Cortex of kidney (tissue), 1 donor: ENCODE measurements at places on chromosomes 16 and 17.

- DNase-seq = no peak
Measured at GRCh38 chr16:67397812-67398545, 4.7 kb upstream of the TPPP3 start.

DNA sequence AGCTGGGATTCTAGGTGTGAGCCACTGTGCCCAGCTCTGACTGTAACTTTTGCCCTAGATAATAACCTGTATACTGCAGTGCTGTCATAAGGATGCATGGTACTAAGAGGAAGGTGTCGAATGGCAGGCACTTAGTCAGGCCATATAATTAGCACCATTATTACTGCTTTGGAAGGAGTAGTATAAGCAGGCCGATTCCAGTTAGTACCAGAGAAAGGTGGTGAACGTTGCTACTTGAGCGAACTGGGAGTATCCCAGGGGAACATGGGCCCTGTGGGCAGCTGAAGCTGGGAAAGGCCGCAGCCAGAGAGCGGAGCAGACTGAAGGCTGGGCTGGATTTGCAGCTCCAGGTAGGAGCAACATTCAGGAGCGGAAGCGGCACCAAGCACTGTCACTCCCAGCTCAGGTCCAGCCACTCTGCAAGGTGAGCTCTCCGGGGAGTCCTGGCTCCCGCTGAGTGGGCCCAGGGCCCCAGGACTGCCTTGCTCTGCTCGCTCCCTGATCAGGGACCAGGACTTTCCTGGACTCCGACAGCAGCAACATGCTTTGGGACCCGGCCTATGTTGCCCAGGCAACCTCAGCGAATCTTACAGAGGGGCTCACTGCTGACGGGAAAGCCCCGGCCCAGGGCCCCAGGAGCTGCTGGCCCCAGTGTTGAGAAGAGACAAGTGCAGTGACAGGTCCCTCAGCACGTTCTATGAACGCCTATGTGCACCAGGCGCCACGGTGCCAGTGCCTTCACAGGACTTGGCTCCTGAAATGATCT is 28.6 kb downstream of the C16orf74 start:
- no peak for DNase-seq

DNA sequence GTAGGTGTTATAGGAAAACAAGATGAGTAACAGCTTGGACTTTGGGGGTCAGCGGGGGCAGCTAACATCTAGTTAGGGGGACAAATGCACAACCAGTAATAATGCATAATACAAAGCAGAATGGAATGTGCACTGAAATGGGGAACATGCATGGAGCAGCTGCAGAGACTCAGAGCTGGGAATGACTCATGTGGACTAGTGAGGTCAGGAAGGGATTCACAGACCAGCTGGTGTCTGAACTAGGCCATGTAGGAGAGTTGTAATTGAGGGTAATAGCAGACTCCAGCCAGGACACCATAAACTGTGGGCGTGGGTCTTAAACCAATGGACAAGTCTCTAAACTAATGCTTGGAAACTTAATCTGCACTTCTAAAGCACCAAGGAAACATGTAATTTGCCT is 176.8 kb upstream of the ASIC2 start:
- DNase-seq = no peak

DNA sequence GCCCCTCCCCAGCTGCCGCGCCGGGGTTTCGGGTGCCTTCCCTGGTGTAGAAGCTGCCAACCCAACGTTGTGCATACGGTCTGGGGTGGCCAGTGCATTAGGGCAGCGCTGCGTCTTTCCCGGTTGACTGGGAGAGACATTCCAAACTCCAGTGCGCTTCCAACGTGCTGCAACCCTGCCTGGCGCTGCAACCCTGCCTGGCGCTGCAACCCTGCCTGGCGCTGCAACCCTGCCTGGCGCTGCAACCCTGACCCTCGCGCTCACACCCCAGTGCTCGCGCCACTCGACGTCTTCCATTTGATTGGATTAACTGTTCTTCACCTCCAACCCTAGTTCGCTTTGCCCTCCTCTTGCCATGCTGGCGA is 488 bp upstream of the HAP1 start:
- no peak for DNase-seq

DNA sequence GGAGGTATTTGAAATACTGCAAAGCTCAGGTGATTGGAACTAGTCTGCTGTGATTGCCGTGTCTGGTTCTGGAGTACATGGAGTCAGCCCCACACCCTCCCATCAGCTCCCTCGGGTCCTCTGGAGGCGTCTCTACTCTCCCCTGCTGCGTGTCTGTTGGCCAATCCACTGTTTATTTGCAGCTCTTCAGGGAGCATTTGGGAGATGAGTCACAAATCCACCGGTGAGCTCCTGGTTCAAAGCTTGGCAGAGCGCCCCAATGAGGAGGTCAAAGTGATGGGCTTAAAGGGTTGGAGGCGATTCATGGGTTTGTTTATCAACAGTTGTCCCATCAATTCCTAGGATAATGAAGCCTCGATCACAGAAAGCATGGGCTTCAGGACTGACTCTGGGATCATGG is 14.6 kb downstream of the CALB2 start:
- no peak for DNase-seq

- no peak for DNase-seq
Measured at GRCh38 chr16:28531777-28532744, 6.7 kb downstream of the NUPR1 start.

DNA sequence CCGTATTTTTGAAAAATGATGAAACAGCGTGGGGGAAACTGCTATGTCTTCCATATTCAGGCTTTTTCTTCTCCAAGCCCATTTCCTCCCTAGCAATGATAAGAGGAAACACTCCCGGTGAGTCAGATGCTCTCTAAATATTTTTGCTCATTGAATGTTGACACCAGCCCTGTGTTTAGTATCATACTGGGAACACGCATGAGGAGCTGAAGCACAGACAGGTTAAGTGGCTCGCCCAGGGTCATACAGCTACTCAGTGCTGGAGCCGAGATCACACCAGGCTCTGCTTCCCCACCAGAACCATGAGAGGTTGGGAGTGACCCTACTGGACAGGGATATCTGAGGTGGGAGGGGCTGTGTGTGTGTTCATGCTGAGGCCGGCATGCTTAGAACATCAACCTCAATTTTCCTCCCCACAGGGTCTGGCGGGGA is 37.8 kb upstream of the ADGRG1 start:
- DNase-seq = no peak

DNA sequence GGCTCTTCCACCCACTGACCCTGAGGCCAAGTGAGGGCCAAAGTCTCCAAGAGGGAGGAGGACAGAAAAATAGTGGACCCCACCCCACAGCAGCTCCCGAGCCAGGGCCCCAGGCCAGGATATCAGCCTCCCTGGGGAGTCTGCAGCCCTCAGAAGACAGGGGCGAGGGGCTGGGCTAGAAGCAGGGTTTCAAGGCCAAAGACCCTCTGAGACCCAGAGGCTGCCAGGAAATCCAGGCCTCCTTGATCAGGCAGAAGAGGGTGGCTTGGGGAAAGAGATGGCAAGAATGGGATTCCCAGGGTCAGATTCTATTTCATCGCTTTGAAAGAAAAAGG is 156.1 kb downstream of the ZNF423 start:
- DNase-seq = no peak

DNA sequence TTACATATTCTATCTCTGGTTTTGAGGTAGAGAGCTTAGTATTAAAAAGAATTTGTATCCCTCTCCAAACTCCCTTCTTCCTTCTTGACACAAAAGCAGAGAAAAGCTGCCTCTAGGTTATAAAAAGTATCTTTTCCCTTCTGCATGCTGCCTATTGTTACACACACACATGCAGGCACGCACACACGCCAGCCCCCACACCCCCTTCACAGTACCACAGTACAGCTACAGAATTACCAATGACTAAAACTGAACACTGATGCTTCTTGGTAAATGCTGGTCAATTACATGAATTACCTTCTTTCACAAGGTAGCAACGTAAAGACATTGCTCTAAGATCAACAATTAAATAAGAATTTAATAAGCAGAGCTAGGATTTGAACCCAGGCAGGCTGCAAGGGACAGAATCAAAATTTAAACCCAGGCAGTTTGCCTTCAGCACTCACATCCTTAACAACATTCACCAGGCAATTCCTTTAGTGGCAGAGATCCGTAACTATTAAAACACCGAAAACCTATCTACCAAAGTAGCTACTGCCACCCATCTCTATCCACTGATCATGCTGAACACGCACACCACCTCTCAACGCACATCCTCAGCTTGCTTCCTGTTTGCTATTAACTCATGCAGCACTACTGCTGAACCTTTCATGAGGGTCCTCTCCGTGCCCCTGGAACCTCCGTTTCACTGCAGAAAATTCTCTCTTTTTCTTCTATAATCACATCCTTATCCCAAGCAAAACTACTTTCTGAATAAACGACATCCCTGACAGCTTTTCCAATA is 37.8 kb downstream of the YWHAE start:
- no peak for DNase-seq

DNA sequence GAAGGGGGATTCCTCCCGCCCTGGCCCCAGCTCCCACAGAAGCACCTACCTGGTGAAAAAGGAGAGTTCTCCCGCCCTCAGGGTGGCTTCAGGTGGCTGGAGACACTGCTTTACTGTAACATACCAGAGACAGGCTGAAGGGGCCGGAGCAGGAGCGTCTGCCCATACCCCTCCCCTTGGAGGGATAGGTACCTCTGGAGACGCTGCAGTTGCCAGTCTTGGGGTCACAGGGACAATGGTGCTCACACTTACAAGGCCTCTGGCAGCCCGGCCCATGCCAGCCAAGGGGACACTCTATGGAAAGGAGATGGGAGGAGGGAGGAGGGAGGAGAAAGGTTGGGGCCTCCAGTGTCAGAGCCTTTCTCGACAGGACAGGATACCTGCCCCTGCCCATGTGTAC is 6.6 kb downstream of the NAGPA start:
- no peak for DNase-seq

DNA sequence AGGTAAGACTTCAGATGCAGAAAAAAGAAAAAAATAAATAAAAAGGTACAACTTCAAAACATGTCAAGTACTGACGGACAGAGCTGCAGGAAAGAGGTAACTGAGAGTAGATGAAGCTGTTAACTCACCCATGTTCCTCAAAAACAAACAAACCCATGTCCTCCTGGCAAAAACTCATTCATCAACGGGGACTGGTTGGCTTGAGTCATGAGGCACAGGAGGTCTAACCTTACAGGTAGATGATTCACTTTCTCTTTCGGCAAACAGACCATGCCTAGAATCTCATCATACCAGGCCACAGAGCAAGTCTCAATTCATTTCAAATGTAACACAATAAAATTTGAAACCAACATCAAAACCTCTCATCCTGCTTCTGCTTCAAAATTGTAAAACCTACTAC is 12.3 kb upstream of the FASN start:
- DNase-seq = no peak

DNA sequence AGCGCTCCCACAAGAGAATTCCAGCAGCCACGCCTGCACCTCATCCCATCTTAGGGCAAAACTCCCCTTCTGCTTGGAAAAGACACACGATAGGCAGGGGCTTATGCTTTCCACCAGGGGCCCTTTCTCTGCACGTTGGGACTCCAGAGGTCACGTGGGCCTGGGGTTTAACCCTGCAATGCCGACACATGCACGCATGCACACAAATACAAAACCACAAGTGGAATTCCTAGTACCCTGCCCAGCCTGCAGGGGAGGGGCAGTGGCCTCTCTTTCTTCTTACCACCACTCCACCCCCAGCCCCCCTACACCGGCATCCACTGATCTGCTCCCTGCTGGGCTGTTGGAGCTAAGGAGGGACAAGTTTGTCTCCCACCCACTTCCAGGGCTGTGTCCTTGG is 16.8 kb upstream of the CCDC182 start:
- DNase-seq = no peak

GRCh38 chr16:86100205-86101136 is 201.5 kb downstream of the IRF8 start:
- no peak for DNase-seq

- no peak for DNase-seq
Measured at GRCh38 chr17:65170839-65171238, 33.7 kb downstream of the RGS9 start.

DNA sequence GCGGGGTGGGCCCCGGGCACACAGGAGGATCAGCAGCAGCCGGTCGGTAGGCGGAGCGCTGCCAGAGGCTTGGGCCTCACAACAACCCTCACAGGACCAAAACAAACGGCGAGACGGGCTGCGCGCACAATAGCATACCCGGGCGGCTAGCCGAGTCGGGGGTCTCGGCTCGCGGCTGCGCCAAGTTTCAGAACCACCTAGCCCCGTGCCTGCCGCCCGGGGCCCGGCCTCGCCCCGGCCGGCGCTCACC is 732 bp downstream of the ULK2 start:
- peak; percentile 13 for DNase-seq

DNA sequence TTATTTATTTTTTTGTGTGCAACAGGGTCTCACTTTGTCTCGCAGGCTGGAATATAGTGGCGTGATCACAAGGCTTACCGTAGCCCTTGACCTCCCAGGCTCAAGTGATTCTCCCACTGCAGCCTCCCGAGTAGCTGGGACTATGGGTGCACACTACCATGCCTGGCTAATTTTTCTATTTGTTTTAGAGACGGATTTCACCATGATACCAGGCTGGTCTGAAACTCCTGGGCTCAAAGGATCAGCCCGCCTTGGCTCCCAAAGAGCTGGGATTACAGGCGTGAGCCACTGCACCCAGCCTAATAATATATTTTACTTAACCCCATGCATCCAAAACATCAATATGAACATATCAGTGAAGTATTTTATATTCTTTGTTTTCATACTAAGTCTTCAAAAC is 2.0 kb downstream of the CCDC200 start:
- DNase-seq = no peak

DNA sequence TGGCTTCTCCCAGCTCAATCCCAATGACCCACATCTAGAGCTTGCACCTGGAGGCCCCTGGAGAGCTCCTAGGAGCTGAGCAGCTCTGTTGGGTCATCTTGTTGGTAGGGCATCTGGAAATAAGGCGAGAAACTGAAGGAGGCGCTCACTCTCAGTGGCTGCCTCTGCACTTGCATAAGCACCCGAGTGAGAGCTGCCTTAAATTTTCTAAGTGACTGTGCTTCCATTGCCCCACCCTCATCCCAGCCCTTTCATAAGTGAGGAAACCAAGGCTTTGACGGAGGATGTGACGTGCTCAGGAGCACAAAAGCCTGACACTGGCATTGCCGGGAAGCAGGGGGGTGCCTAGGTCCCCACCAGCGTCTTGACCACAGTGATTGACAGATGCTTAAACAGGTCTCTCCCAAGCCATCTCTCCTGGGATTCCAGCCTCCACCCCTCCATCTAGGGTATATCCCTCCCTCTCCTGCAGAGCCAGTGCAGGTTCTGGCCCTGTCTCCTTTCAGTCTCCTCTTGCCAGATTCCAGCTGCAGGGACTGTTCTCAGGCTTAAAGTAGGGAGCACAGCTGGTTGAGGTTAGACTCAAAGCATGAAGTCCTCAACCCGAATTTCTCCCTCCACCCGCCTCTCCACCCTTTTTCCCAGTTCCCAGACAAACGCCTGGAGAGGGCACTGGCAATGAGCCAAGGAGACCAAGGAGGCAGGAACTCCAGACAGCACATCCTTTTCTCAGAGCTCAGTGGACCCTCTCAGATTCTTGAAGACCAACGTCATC is 113.7 kb downstream of the IRX5 start:
- DNase-seq = no peak

DNA sequence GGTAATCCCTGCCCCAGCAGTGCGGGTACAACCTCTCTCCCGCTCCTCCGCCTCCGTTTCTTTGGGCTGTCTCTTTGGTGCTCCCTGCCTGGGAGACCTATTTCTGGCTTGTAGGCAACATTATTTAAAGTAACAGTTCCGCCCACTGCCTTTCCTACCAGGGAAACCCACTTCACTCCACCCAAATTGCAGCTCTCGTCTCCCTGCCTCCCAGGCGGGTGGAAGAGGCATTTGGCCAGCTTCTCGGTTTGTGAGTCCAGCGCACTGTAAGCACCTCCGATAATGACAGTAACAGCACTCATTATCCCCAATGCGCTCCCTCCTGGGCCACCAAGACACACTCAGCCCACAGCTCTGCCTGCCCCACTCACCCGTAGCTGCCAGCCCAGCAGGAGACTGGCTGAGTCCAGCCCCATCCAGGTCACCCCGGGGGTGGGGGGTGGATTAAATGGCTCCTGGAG is 165.1 kb upstream of the CDC42EP4 start:
- DNase-seq = no peak
